ENCODE measurements at places on chromosomes 2 and 18.

- DNase-seq = no peak
Measured at GRCh38 chr2:190060626-190061025, 1.9 kb downstream of the MSTN start.

DNA sequence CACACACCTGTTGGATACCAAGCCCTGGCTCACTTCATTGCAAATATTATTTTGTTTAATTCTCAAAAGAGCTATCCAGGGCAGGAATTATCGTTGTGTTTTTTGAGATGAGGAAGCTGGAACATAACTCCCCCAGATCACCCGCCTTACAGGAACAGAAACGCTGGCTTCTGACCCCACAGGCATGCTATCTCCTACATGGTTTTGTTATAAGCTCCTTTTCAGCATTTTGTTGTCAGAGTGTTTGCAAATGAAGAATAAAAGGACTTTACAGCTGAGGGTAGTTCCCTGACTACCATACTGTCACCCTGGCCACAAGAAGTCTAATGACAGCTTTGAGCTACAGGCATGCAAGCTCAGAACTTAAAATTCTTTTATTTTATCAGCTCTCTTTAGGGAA, 62.0 kb upstream of the MRPS9 start:
- DNase-seq = no peak

DNA sequence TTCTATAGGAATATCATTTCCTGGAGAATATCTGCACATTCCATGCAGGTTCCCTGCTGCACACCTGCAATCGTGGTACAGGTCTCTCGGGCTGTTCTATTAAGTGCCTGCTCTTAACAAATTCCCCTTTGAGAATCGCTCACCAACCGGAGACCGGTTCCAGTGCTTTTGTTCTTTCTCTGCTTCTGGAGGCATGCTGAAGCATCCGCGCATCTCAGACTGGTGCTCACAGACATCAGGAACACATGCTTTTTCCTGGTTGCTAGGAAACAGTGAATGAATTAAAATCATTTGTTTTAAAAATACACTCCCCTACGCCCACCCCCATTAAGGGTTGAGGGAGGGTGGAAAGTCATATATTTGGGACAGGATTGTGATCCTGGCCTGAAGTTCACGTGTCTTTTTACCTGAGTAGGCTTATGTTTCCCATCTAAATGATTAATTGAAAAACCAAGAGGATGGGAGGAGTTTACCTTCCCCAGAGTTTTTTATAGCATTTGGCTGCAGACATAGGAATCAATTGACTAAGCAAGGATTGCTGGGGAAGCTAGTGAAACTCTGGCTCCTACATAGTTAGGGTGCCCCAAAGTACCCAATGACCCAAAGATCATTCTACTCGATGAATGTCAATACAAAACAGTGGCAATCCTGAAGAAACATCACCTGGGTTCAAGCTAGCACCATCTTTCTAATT, at the start of gene C2orf80:
Gene C2orf80, minus strand, starts transcription at position 221 of the 694 bp plus-strand sequence. CDS start 3,044 bp downstream, outside the sequence.
- no peak for DNase-seq

DNA sequence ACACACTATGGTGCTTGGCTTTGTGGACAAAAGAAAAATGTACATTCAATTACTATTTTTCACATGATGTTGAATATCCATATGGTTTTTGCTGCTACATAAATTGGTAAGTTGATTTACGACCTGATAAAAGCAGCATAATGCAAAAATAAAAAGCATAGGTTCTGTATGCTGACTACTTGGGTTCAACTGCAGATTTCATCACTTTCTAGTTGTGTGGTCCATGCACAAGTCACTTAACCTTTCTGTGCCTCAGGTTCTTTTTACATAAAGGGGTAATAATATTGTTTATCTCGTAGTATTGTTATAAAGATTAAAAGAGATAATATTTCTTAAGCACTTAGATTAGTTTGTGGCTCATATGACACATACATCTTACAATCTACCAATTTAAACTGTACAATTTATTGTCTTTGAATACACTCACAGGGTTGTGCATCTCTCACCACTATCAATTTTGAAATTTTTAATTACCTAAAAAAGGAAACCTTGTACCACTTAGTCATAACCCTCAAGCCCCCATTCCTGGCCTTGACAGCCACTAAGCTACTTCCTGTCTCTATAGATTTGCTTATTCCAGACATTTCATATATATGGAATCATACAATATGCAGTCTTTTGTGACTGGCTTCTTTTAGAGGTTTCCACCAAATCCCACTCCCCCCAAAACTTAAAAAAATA, 1443.9 kb downstream of the SUCLG1 start:
- DNase-seq = no peak

GRCh38 chr2:81658227-81658626, 1353.7 kb upstream of the LRRTM1 start:
- DNase-seq = no peak

Measured in CD14-positive monocyte (primary cell).